Colonic mucosa (tissue), 4 donors: ENCODE measurements at places on chromosomes 3 and 15.

GRCh38 chr3:72444656-72445223, 403.5 kb downstream of the SHQ1 start:
- no peak for DNase-seq

- no peak for DNase-seq
Observed at GRCh38 chr3:36697229-36698001, 66.9 kb downstream of the DCLK3 start.

- no peak for DNase-seq
Observed at GRCh38 chr3:111610189-111610588, 15.0 kb upstream of the ZBED2 start.

GRCh38 chr3:111470032-111470431, 72.0 kb upstream of the CD96 start:
- DNase-seq, result no peak

GRCh38 chr15:61974759-61975158, 85.5 kb downstream of the VPS13C start:
- DNase-seq, result no peak

GRCh38 chr3:109071350-109072142, 46.4 kb downstream of the MORC1 start:
- no peak for DNase-seq

DNA sequence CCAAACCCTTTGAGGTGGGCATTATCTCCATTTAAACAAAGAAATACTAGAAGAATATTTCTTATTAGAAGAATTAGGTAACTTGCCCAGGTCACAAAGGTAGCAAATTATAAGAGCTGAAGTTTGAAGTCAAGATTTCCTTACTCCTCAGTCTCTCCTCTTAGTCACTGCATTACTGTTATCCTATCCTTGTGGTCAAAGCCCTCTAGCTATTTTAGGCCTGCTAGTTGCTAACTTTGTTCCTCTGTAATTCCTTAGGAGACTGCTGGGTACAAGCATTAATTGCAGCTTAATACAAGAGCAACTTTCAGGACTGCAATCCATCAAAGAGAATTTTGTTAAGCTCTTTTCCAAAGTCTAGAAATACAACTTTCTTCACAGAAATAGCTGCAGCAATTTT, 528.2 kb downstream of the ZIC1 start:
- no peak for DNase-seq

DNA sequence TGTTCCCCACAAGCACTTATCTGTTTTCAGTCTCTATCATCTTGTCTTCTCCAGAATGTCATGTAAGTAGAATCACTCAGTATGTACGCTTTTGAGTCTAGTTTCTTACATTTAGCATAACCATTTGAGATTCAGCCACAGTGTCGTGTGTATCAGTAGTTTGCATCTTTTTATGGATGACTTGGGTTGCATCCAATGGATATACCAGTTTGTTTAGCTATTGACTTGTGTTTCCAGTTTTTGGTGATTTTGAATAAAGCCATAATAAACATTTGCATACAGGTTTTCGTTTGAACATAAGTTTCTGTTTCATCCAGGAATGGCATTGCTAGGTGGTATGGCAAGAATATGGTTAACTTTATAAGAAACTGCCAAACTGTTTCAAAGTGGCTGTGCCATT, 12.1 kb downstream of the GRIP2 start:
- no peak for DNase-seq

DNA sequence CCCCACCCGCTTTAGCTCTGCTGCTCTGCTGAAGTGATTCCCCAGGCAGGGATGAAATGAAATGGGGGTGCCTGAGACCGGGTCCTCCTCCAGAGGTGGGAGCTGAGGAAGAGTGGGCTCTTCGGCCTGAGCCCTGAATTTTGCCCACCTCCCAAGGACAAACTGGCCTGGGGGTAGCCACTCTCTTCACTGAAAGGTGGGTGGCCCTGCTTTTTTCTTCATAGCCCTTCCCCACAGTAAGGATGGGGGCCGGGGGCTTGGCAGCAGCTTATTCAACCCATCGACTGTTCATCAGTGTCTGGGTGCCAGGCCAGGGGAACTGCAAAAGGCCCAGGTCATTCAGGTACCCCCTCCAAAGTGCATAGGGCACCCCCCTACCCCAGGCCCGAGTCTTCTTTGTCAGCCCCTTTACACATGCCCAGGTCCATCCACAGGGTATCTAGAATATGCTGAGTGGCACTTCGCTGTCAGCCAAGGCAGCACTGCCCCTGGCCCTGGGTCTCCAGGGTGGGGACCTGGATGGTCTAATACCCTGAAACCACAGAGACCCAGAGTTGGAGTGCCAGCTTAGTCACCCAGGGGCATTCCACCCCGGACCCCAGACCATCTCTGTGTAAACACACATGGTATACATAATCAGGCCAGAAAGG, 7.9 kb downstream of the SCN5A start:
- DNase-seq, result no peak

DNA sequence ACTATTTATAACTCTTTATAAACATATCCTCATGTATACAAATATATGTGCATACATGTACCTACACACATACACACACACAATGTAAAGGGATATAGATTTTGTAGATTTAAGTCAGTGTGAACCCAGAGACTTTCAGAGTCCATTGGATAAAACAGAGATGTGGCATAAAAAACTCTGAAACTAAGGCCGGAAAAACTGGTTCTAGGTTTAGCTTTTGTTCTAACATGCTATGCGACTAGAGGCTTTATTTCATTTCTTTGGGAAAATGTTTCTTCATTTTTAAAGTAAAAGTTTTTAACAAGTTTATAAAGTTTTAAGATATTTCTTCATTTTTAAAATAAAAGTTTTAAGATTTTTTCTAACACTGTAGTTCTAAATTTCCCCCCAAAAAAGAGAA, 36.7 kb downstream of the ZPLD1 start:
- no peak for DNase-seq

- no peak for DNase-seq
Observed at GRCh38 chr3:70277304-70277703, 35.1 kb downstream of the MDFIC2 start.

DNA sequence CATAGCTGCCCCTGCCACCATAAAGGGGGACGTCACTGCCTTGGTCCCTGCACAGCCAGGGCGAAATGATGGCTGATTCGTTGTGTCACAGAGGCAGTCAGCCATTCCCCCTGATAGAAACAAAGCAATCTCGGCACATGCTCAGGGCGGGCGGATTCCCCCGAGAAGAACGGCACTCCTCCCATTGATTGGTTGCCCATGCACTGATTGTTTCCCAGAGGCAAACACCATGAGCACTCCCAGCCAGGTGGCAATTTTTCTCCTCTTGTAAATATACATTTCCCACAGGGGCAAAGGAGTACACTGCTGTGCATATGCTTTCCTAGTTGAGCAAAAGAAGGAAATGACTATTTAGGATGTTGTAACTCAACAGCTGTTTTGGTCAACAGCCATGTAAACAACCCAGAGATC, 56.5 kb downstream of the KY start:
- DNase-seq, result no peak

DNA sequence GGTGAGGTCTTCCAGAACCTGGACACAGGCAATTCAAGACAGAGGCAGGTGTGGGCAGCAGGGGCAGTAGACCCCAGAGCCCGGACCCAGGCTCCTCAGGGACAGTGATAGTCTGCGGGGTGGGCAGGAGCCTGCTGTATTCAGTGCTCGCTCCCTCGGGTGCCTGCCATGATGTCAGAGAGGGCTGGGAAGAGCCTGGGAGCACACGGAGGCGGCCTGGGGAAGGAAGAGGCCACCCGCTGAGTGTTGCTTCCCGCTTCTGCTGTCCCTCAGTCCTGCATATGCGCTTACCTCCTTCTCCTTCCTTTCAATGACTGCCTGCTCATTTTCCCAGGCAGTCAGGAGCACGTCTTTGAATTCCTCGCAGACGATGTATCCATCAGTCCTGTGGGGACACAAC, 22.8 kb downstream of the TMEM43 start:
- no peak for DNase-seq

DNA sequence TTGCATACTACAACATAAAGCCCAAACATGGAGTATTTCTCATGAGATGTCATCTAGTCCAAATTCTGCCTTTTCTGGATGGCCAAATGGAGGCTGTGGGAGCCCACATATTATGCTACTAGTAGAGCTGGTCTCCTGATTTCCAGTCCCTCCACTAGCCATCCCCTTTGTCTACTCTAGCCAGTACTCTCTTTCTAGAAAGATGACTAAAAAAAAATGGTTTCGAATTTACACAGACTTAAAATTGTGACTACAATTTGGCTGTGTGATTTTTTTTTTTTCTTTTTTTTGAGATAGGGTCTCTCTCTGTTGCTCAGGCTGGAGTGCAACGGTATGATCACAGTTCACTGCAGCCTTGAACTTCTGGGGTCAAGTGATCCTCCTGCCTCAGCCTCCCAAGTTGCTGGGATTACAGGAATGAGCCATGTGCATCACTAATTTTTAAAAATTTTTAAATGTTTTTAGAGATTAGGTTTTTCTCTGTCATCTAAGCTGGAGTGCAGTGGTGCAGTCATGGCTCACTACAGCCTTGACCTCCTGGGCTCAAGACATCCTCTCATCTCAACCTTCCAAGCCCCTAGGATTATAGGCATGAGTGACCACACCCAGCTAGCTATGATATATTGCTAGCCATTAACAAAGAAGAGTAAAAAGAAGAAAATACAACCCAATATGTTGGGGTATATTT, 273.9 kb downstream of the ADAMTSL3 start:
- DNase-seq, result no peak

- DNase-seq, result peak; percentile 83
Observed at GRCh38 chr15:40344631-40345120, 3.9 kb upstream of the CCDC9B start.

DNA sequence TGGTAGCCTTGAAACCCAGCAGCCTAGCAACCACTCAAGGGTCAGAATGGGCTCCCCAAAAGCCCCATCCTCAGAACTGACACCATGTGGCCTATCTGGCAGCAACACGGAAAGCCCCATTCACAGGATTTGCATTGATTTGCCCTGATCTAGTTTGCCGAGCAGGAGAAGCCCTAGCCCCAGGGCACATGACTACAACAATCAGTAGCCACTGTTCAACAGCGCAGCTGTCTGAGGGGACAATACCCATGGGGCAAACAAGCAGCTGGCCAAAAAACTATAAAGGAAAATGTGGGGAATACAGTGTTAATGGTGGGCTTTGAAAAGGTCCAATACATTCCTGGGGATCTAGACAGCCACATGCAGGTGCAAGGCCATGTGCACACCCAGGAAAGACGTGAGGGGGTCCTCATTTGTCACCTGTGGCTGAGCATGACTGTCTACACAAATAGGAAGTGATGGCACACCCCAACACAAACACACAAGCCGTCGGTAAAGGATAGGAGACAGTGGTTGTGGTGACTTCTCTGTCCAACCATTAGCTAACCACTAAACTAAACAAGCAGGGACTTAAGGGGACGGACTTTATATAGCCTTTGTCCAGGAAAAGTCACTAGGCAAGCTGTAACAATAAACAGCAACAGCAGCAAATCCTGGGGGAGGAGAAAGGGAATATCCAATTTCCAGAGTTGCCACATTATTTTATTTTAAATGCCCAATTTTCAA, 113.7 kb downstream of the LRIG1 start:
- peak; percentile 8 for DNase-seq

GRCh38 chr15:28998511-28998910, 112.7 kb downstream of the APBA2 start:
- DNase-seq, result no peak

GRCh38 chr3:9810433-9810770, 340 bp downstream of the TTLL3 start:
- no peak for DNase-seq

- DNase-seq, result no peak
Observed at GRCh38 chr3:99965077-99965476, 147.4 kb downstream of the CMSS1 start.

DNA sequence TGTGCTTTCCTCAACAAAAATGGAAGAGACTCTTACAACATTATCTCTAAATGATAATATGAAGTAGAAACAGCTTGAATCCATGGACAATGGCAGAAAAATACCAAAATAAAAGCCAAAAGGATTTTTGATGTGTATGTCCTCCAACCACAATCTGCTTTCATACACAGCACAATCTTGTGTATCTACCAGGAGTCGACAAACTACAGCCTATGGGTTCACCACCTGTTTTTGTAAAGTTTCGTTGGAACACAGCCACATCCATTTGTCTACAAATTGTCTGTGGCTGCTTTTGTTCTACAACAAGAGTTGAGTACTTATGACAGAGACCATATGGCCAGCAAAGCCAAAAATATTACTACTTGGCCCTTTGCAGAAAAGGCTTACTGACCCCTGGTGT, 88.7 kb upstream of the UBE2E2 start:
- no peak for DNase-seq

DNA sequence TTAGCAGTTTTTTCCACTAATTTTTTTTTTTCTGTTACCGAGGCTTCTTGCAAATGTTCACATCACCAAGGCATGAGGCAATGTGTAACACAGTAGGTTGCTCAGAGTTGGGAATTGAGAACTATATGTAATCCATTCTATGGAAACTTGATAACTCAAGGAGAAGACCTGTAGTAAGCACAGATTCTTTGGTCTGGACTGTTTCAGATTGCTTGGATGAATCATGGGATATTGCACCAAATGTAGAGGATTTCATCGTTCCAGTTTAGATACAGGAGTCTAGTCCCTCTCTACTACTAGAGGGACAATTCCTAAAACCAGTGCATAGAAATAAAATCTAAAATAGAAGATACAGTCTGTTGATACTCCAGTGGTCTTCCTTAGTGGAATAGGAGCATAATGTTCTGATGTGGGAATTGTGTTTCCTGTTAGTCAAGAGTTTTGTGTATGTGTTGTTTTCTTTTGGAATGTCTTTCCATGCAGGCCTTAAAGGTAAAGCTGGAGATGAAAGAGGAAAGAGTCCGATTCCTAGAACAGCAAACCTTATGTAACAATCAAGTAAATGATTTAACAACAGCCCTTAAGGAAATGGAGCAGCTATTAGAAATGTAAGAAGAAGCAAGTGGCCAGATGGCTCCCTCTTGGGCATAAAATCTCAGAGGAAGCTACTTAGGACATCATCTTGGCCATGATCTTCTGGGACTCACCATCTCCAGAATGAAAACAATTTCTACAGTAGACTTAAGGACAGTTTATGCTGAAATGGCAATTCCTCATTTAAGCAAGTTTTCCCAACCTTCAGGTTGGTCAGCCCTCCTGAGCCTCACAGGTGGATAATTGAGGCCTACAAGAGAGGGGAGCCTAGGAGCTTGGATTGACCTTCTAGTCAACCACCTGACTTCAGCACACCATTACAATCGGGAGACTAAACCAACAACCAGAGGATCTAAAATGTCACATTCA, 10.7 kb downstream of the KNSTRN start:
- no peak for DNase-seq
